ENCODE measurements at places on chromosomes 6 and 20. TPM values are rescaled to one million over a fixed set of nuclear protein-coding genes. Genes with fewer than 3 reads are reported as not detected.

LY6G5C gene
- 5.2 TPM for total RNA-seq

CAGE1 gene
- total RNA-seq, result not detected

GRCh38 chr6:169589293-169589692 lies 112.5 kb downstream of the WDR27 start:
- DNase-seq, result peak; percentile 22

GRCh38 chr20:5159928-5160327 lies 33.1 kb downstream of the CDS2 start:
- DNase-seq, result no peak

GRCh38 chr20:53331151-53331973 lies 262.3 kb downstream of the ZNF217 start:
- no peak for DNase-seq

DNA sequence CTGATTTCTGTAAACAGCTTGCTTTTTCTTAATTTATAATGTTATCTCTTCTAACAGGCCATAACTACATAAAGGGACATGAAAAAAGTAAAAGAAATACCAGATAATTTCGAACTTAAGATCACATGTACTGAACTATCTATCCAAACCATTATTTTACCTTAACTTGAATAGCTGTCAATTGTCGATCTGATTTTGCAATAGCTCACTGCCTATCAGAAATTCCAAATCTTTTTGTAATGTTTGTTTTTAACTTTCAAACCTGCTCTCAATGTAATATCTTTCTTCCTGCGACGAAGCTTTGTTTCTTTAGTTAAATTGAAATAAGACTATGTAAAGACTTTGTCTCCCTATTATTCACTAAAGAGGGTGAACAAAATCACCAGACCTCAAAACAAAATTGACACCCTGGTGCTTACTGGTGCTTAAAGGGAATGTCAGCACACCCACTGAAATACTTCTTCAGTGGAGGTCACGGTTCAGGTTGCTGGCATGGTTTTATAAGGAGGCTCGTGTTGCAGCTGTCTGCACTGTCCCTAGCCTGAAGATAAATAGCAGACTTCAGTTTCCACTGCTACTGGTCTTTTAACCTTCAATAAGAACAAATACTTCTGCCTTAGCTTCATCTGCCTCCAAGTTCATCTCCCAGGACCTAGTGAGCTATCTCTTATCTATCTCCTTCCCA lies 117.5 kb upstream of the QKI start:
- no peak for DNase-seq

DNA sequence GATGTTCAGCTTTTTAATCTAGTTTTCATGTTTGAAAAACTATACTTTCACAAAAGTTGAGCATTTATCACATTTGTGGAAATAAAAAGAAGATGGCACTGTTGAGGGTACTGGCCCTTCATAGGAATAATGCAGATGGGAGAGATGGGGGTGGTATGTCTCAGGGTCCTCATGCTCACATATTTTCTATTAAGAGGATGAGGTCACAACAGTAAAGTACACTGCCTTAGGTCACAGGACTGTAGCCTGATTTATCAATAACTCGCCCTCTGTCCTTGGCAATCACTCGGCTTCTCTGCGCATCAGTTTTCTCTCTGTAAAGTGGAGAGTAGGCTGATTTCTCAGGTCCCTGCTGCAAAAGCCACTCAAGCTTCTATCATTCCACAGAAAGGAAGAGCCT lies 55.9 kb downstream of the PPP1R3G start:
- no peak for DNase-seq

Measured in mucosa of gallbladder (tissue), 1 donor.